Myocyte (in vitro differentiated cells): ENCODE measurements at places on chromosomes 1 and 21. TPM values are rescaled to one million over a fixed set of nuclear protein-coding genes. Genes with fewer than 3 reads are reported as not detected.
A peak's percentile ranks its signal among the peaks of the same experiment; 100 is the strongest.

Gene RNU1-4
- not detected in 2 replicates for total RNA-seq

Gene RGS13
- total RNA-seq, result 0.62 and 0.68 TPM in 2 replicates

Gene CELA3A
- 0.78 and 2.6 TPM in 2 replicates for total RNA-seq

Gene COL6A1
- 678 and 866 TPM in 2 replicates for total RNA-seq

Gene OR2T29
- not detected in 2 replicates for total RNA-seq

Gene PCBP3
- total RNA-seq, result 1.5 and 1.7 TPM in 2 replicates

DNA sequence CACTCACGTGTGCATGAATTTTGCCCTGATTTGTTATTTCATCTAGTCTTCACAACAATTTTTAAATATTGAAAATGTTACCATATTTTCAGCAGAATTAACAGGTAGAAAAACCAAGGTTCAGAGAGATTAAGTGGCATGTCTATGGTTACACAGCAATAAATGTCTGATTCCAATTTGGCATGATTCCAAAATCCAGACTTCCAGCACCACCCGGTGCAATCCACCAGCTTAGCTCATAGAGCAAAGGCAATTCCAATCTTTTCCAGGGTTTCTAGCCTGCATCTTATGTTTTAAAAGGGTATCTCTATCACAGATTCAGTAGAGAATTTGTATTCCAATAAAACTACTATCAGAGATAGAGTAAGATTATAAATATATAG is 161.8 kb downstream of the TPR start:
- DNase-seq, result no peak

DNA sequence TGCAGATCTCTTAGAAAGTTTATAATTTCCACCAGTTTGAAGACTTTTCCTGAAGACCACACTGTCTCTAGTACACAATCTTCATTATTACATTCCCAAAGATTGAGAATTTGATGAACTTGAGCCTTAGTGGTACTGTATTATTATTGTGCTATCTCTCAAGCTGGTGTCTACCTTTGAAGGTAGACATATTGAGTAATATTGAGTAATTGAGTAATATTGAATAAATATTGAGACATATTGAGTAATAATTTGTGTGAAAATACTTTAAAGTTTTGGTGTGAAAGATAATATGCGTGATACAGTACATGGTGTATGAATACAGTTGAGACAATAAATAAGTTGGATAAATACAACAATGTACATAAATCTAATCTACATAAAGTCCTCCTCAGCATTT is 613.1 kb upstream of the ADGRL2 start:
- no peak for DNase-seq

DNA sequence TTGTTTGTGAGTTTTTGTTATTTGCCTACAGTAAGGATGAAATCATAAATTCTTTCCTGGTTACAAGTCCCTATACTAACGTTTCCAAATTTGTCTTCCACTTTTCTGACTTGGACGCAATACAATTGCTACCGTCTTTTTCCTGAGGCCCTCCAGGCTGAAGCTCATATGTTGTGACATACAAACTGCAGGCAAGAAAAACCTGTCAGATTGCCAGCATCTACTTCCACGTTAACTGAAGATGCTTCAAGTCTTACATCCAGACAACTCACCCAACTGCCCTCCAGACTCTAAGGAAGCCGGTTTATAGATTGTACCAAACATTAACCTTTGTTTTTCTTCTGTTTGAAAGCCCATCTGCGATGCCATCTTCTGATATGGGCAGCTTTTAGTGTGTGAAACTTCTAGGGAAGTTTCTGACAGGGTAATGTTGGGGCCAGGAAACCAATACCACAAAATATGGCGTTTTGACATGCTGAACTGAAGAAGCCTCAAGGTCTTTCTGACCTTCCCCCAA is 21.4 kb upstream of the RNF11 start:
- DNase-seq, result no peak

- no peak for DNase-seq
Observed at GRCh38 chr1:14538335-14538734, 60.1 kb upstream of the KAZN start.

GRCh38 chr1:19725606-19726005 is 60.9 kb downstream of the HTR6 start:
- DNase-seq, result peak; percentile 95

GRCh38 chr1:73467731-73468130 is 730.2 kb downstream of the LRRIQ3 start:
- no peak for DNase-seq

- peak; percentile 69 for DNase-seq
Observed at GRCh38 chr1:109312978-109313775, 6.4 kb upstream of the MYBPHL start.

GRCh38 chr1:220691053-220691684 is 1.0 kb downstream of the C1orf115 start:
- no peak for DNase-seq

DNA sequence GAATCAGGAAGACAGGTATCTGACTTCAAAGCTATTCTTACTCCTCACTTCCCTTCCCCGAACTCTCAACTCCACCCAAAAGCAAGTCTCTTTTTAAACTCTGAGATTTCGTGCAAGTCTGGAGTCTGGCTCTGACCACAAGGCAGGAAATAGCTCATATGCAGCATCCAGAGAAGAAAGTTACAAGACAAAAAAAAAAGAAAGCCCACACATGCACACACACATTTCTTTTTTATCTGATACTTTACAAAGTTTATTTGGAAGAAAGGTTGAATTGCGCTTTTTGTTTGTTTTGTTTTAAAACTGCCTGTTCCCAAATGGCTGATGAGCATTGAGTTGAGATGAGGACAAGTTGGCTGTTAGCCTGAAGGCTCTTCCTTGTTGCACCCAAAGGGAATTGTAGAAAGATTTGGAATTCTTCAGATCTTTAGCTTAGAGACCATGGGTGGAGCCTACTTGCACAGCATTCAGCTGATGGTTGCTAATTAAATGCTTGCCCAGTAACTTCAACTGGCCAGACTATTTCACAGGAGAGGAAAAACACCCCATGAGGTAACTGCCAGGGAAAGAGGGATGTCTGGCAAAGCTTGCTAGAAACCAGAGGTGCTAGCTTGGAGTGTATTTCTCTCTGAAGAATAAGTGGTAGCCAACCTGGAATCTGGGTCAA is 490.3 kb downstream of the TTLL7 start:
- DNase-seq, result no peak

DNA sequence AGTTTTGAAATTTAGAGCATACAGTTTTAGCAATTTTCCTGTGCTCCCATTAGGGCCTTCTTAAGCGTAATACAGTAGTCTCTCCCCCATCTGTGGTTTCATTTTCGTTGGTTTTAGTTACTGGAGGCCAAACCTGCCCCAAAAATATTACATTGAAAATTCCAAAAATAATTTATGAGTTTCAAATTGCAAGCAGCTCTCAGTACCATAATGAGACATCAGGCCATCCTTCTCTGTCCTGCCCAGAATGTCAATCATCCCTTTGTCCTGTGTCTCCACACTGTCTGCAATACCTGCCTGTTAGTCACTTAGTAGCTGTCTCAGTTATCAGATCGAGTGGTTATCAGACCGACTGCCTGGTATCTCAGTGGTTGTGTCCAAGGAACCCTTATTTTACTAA is 45.4 kb downstream of the ADSS2 start:
- DNase-seq, result no peak

GRCh38 chr1:3683992-3684391 is 31.7 kb downstream of the TP73 start:
- DNase-seq, result no peak

DNA sequence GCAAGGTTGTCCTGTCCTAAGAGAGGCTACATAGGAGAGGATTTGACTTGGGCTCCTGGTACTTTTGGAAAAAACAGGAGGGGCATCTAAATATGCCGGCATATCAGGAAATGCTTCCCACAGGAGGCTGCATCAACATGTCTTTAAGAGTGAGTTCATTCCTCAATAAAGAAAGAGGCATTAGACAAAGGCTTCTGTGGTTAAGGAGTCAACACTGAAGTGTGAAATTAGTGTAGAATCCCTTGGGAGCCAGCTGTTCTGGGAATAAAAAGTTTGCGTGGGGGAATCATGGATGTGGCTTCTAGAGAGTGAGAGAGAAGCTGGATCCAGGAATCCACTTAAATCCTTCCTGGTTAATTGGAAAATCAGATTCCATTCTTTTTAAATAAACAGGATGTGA is 69.5 kb downstream of the DNM3 start:
- peak; percentile 83 for DNase-seq

DNA sequence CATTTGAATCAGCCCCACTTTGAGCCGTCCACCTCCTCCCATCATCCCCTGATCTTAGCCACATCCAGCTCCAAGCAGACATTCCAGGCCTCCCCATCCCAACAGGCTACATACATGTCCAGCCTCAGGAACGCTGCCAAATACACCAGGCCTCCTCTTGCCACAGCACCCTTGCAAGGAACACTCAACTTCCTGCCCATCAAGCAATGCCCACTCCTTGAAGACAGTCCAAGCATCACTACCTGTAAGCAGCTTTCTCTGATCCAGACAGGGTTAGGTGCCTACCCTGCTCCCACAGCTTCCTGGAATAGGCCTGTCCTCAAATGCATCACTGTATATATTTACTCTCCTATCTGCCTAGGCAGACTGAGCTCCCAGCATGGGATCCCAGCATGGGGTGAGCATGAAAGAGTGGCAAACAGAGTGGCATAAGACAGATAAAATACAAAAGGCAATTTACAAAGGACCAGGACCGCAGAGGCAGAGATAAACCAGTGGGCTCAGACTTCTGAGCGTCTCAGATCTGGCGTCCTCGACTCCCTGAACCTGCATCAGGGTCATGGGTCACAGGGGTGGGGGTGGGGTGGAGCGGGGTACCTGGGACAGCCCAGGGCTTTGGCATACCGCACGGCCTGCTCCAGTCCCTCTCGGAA is 816 bp downstream of the HYI start:
- peak; percentile 37 for DNase-seq

DNA sequence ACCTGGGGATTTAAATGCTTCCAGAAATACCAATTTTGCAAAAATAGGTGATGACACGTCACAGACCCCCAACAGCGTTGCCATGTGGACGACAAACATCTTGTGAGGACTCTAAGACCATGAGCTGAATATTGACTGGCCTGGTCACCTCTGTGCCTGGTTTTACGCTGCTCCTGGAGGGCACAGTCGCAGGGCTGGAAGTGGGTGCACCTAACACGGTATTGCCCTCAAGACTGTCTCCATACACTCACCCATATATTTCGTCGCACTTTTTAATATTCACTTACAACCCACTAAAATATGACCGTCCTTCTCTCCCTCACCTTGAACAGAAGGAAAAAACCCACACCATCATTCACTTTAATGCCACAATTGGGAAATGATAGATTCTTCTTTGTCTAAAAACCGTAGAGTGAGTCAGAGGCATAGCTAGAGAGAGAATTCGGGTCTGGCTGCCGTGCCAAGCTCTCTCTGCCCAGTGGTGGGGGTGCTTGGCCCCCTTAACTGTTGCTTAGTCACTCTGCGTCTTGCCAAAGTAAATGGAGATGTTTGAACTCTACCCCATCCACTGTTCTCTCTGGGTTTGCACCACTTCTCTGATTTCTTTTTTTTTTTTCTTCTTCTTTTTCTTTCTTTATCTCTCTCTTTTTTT is 40.8 kb upstream of the UTS2 start:
- DNase-seq, result peak; percentile 65

DNA sequence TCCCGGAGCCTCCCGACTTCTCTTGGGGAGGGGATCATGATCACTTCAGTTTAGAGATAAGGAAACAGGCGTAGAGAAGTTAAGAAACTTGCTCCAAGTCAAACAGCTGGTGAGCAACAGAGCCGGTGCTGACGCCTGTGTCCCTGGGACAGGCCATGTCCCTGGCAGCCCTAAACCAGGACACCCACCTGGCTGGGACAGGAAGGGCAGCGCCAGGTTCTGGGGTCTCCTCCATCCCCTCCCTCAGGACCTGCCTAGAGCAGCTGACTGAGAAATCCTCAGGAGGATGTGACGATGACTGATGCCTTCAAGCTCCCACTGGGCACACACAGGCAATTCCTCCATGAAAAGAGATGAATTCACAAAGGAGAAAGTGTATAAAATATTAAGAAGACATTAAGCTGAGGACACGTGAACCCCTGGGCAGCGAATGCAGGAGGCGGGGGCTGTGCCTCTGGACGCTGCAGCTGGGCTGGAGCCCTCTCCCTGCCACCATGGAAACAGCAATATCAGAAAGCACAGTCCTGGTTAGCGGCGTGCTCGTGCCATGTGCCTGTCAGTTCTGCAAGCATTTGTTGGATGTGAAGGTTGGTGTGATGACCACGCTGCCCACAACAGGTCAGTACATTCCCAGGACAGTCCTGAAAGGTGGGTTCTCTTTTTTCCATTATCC is 40.1 kb upstream of the C1orf174 start:
- DNase-seq, result no peak

DNA sequence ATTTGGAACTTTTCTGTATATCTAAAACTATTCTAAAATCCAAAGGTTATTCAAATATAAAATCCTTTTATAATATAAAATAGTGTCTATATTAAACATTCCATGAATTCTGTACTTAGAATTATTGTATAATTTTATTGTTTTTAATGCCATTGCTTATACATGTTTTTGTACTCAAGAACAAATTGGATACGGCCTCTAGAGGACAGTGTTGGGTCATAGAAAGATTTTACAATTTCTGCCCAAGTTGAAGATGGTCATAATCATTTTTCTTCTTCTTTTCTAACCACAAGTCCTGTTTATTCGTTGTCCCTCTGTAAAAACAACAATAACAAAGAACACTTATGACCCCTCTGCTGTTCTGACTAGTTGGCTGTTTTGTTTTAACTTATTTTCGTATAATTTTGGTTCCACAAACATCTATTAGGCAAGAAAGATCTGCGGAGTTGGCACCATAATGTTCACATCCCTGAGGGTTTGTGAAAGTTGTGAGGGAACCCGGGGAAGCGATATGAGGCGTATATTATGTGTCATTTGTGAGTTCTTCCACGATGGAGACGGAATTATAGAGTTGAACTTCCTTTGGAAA is 75.7 kb upstream of the KIF26B start:
- DNase-seq, result peak; percentile 65
